ENCODE measurements at places on chromosomes 2 and 18.
A peak's percentile ranks its signal among the peaks of the same experiment; 100 is the strongest.

DNA sequence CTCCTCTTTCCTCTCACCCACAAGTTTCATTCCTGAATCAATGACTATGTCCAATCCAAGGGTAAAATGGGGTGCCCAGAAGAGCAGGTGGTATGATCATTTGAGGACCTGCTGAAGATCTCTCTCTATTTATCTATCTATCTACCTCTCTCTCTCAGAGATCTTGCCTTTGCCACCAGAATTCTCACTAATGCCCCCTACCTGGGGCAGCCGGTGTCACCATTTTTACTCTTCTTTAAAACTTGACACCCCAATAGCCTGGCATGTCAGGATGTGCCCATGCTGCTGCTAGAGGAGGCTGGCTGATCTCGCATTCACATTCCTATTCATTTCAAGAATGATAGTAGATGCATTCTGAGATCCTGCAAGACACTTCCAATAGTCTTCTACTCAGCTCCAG is 24.3 kb upstream of the RPIA start:
- no peak for DNase-seq

DNA sequence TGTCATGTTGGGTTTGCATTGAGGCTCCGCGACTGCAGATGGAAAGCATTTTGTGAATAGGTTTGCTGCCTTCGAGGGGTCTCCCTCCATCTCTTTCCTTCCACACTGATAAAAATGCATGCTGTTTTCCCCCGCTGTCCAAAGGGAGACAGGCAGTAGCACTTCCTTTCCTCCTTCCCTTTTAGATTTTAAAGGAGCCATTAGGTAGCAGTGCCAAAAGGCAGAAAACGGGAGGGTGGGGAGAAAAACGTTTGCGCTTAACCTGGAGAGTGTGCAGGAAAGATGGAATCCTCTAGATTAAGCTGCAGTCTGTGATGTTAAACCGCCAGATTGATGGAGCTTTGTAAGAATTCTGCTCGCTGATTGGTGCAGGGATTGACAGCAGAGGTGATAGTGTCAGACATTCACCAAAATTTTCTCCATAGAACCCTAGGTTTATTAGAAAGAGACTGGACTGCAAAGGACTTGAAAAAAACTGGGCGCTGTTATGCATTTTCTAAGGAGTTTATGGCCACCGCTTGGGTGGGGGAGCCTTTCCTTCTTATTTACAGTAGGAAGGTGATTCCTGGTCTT is 688 bp downstream of the MAPRE2 start:
- DNase-seq, result peak; percentile 33

- DNase-seq, result no peak
Observed at GRCh38 chr2:187879491-187879890, 325.3 kb upstream of the TFPI start.

- DNase-seq, result peak; percentile 31
Observed at GRCh38 chr18:9366126-9366714, 31.6 kb downstream of the TWSG1 start.

GRCh38 chr18:70468861-70469547 is 180.2 kb downstream of the SOCS6 start:
- DNase-seq, result no peak

DNA sequence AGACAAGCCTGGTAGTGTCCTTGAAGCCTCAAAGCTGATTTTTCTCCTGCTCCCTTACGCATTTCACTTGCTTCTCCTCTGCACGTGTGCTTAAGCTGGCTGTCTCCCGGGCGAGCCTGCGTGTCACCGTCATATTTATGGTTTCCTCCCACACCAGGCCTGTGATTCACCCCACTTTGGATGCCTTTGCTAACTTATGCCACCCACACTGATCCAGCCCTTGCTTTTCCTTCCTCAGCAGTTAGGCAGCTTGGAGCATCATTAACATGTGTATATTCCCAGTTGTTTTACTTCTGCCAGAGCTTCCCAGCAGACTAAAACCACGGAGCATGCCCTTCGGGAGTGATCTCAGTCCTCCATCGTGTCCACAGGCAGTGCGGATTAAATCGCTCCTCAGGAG is 2.2 kb downstream of the ST3GAL5 start:
- DNase-seq, result peak; percentile 90

DNA sequence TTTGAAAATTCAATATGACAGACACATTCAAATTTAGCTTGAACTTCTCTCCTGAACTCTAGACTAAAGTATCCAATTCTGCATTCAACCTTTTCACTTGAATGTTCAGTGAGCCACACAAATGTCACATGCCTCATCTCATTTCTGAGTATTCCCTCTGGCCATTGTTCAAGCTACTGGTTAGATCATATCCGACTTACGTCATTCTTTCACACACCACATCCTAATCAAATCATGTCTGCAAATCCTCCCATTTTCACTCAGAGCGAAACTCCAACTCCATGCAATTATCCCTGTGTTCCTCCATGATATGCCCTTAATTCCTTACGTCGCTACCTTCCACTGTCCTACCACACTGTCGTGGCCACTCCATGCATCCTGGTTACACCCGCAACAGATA is 425.1 kb downstream of the CBLN2 start:
- no peak for DNase-seq

- no peak for DNase-seq
Observed at GRCh38 chr18:48119204-48119603, 188.7 kb upstream of the SMAD2 start.

GRCh38 chr2:127901339-127902056 is 15.7 kb upstream of the AMMECR1L start:
- peak; percentile 3 for DNase-seq

- DNase-seq, result peak; percentile 64
Observed at GRCh38 chr18:58402247-58402646, 226.6 kb downstream of the ALPK2 start.

- no peak for DNase-seq
Observed at GRCh38 chr2:63993871-63994270, 25.4 kb downstream of the VPS54 start.

DNA sequence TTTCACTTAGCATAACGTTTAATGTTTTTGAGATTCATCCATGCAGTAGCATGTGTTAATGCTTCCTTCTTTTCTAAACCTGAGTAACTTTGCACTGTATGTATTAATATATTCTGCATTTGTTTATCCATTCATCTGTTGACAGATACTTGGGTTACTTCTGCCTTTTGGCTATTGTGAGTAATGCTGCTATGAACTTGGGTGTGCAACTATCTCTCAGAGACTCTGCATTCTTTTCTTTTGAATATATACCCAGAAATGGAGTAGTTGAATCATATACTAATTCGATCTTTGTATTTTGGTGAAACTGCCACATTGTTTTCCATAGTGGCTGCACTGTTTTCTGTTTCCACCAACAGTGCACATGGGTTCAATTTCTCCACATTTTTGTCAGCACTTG is 128.3 kb downstream of the SH3BP4 start:
- DNase-seq, result peak; percentile 39

- no peak for DNase-seq
Observed at GRCh38 chr2:155266583-155266982, 568.1 kb downstream of the KCNJ3 start.

- peak; percentile 91 for DNase-seq
Observed at GRCh38 chr18:49249521-49249920, 210.9 kb downstream of the DYM start.

GRCh38 chr18:59639821-59640220 is 57.4 kb downstream of the CCBE1 start:
- peak; percentile 41 for DNase-seq

DNA sequence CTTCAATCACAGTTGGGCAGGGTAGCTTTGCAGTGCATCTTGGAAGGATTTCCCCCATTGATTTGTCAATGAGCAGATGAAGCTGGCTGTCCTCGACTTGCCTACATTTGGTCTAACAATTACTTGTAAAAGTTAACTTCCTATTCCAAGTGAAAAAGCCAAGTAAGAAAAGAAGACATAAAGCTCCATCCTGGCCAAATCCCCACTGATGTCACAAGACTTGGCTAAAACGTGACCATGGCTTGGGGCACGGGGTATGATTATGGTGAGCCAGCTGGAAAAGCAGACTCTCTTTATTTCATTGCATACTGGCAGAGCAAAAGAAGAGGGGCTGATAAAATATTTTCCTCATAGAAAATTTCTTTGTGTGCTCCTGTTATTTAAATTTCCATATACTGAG is 25.4 kb upstream of the PID1 start:
- DNase-seq, result no peak

GRCh38 chr2:149365931-149366583 is 35.7 kb downstream of the LYPD6 start:
- peak; percentile 21 for DNase-seq

DNA sequence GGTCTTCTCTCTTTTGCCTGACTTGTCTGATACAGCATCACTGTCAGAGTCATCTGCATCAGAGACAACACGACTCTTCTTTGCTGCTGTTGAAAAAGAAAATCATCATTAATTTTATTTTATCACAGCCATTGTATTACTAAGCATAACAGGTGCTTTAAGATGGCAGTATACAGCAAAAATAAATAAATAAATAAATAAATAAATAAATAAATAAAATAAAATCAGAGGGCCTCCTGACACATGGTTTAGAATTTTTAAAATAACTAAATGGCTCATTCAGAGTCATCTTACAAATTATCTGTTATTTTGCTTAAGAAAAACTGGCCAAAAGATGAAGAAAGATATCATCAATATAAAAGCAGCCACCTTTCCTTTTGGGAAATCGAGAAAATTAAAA is 22.8 kb downstream of the IWS1 start:
- no peak for DNase-seq

GRCh38 chr2:78839259-78839658 is 186.2 kb upstream of the REG3G start:
- DNase-seq, result no peak

DNA sequence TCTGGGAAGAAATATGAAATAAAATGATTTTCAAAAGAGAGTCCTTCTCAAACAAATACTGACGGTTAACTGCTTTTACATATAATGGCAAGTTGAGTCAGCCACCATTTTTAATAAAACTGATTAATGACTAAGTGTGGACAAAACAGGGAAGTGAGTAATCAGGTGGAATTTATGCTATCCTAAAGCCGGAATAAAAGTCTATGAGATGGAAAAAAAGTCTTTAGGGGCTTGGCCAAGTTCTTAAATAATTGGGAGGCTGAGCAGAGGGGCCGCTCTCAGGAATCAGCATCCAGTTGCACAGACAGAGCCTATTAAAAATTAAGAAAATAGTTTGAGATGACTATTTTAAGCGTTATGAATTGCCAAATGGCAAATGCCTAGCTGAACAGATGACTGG is 58.6 kb upstream of the AFF3 start:
- no peak for DNase-seq

GRCh38 chr2:88575051-88575450 is 52.2 kb downstream of the EIF2AK3 start:
- no peak for DNase-seq

- no peak for DNase-seq
Observed at GRCh38 chr2:207073801-207074678, 91.7 kb downstream of the KLF7 start.

- DNase-seq, result no peak
Observed at GRCh38 chr2:47334356-47335136, 68.4 kb upstream of the MSH2 start.

- DNase-seq, result no peak
Observed at GRCh38 chr2:128791120-128791984, 472.7 kb upstream of the HS6ST1 start.

GRCh38 chr2:205726506-205726905 is 44.2 kb downstream of the NRP2 start:
- no peak for DNase-seq
